Immature natural killer cell (primary cell): ENCODE measurements at places on chromosomes 3 and 15.

DNA sequence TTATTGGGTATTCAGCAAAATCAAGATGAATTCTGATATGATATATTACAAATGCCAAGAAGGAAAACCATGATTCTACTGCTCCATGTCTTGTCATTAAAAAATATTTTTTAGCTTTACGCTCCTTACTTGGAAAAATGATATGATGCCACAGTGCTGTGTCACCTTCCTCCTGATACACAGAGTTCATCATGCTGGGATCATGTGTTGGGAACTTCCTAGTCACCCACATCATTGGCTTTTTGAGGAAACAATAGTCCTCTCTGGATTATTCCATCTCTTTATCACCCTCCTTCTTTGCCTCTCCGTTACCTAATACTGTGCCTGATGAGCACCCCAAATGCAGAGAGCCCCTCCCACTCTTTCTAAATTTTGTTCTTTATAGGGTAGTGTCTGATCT, 94.3 kb upstream of the PFN2 start:
- DNase-seq = no peak

DNA sequence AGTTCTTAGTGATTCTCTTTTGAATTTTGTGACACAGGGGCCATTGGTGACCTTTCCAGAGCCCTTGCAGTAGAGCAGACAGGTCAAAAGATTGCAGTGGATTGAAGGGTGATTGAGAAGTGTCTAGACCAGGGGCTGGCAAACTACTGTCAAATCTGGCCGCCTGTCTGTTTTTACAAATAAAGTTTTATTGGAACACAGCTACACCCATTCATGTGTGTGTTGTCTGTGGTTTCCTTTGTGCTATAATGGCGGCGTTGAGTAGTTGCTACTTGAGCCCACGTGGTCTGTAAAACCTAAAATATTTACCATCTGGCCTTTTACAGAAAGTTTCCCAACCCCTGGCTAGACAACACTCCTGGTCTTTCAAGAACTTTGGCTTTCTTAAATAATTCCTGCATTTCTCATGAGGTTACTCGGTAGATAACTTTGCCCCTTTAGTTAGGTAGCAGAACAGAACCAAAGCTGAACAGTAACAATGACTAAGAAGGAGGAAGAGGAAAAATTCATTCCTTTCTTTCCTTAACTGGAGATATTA, 265.1 kb upstream of the NR2E3 start:
- no peak for DNase-seq

DNA sequence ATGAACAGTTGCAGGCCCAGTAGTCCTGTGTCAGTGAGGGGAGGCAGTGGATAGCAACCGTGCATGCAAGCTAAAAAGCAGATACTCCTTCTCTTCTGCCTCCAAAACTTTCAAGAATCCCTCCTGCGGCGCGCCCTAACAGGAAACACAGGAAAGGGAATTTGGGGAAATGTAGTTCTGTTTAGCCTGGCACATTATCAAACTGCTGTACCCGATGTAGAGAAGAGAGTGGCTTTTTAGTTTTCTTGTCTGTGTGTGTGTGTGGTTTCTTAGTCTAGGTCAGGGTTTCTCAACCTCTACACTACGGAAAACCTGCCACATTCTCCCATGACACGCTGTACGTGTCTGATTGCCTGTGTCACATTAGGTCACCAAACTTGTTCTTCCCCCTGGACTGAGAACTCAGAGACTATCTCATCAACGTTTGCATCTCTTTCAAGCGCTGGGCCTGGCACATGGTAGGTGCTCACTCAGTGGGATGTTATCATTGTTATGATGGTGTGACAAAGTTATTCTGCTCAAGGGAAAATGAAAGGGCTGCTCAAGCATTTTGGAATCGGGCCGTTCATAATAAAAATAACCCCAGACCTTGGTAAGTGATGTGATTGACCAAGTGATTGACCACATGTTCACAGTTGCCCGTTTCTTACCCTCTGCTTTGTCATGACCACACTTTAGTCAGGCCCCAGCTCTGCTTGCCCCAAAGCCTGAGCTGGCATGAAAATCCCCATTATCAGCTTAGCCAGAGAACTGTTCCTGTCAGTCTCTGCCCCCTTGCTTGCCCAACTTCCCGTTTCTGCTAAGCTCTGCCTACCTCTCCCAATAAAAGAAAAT, 33.2 kb downstream of the TM4SF4 start:
- peak; percentile 49 for DNase-seq

DNA sequence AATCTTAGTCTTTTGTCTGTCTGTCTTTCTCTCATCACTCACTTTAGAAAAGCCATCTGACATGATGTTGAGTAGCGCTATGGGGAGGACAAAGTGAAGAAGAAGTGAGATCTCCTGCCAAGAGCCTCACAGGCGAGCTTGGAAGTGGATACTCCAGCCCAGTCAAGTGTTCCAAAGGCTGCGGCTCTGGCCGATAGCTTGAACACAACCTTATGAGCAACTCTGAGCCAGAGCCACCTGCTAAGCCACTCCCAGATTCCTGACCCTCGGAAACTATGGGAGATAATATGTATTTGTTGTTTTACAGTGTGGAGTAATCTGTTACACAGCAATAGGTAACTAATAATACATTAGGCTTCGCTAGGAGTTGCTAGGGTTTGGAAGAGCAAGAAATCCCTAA, 76.2 kb downstream of the MB21D2 start:
- no peak for DNase-seq

DNA sequence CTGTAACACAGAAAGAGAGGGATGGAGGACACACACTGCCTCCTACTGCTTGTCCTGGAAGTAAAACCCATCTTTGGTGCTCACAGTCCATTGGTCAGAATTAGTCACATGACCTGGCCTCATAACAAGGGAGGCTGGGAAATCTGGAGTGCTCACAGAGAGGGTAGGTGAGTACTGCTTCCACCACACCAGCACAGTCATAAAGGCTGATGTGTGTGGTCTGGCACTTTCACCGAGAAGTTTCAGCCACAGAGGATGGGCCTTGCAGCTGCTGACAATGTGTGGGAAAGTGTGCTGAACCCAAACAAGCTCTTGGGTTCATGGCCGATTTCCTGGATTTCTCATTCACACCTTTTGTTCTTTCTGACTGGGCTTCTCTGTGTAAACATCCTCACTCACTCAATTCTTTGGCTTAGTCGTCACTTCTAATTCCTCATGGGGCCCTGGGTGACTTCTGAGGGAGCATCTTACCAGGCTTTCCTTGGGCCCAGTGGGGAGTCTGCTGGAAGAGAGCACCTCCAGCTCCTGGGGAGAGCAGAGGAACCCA, 100.7 kb downstream of the ASB7 start:
- peak; percentile 16 for DNase-seq

DNA sequence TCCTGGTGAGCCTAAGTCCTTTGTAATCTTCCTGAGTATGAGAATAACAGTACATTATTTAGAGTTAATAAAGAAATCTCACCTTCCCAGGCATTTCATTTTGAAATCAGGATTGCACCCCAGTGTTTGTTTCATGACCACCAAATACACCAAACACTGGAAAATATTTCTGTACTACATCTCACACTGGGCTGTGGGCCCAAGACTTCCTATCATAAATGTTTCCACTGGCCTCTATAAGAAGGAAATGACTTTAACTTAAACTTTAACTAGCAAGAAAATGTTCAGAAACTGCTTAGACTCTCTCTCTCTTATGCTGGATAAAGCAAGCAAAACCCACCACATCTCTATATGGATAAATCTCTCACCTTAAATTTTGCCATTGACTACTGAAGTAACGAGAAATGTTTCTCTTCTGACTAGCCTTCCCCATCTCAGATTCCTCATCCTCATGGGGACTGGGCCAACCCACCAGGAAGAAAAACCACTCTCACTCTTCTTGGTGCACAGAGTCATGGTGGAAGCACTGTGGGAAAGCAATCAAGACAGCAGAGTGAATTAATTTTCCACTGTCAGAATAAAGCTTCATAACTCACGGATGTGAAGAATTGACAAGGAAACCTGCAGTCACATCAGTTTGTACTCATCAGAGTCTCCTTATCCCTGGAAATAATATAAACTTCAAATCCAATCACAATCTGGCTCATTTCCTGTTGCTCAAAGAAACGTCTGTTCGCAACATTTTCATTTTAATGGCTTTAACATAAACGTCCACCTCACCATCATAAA, 859.6 kb downstream of the EPHA3 start:
- DNase-seq = no peak

DNA sequence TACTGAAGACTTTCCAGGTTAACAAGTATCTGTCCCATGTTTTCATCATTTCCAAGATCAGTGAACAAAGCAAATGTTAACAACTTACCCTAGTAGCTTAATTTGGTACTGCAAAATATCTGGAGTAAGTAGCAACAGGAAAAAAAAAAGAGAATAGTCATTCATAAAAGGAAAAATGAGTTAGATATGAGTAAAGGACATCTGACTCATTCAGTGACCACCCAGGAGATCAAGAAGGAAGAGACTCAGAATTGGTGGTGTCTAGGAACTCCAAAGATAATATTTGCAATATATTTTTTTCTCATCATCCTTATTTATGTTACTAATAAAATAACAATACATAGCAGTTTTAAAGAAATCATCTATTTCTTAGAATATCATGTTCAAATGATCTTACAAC, 253.8 kb upstream of the COL8A1 start:
- DNase-seq = no peak

GRCh38 chr3:32395496-32395895, 3.8 kb downstream of the CMTM7 start:
- no peak for DNase-seq

DNA sequence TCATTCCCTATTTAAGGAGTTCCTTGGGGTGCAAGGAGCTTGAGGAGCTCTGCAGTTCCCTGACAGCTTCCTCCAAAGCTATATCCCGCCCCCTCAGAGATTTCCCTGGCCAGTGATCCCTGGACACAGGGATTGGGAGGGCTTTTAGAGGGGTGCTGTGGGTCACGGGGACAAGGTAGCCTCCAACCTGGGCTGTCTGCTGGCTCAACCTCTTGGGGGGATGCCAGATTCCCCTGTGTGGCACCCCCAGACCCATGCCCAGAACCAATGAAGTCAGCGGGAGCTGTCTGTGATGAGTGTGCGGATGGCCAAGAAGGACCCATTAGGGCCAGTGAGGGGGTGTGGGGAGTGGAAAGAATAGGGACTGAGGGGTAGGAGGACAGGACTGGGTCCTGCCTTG, 21.0 kb upstream of the ATP2B2 start:
- no peak for DNase-seq

DNA sequence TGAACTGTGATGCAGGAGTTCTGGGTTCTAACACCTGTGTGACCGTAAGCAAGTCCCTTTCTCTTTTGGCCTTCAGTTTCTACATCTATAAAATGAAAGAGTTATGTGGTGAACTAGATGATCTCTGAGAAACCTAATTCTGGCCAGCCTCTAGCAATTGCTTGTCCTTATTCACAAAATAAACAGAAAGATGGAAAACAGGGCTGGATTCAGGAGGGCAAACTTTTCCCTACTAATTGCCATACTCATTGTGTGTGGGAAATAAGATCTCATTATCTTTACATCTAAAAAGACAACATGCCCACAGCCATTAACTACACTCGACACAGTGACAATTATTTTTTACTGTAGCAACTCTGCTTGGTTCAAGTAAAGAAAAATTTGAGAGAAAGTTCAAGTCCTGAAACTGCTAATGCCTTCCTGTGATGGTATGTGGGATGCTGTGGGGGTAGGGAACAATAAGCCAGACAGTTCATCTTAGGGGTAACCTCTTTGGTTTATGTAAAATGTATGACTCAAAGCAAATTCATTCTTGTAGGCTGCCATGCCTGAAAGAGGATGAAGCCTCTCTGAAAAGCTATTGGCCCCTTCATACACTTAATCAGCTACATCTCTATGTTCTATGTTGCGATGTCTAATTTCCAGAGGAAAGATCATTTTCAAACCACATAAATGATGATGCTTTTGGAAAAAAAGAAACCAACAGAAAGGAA, 177.6 kb upstream of the BCL6 start:
- no peak for DNase-seq

DNA sequence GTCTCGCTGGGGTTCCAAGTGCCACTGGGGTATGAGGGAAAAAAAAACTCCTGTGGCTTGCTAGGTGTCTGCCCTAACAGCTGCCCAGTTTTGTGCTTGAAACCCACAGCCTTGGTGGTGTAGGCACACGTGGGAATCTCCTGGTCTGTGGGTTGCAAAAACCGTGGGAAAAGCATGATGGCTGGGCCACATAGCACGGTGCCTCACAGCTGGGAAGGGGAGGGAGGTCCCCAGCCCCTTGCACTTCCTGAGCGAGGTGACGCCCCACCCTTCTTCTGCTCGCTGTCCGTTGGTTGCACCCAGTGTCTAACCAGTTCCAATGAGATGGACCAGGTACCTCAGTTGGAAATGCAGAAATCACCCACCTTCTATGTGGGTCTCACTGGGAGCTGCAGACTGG, 144.3 kb downstream of the KBTBD8 start:
- no peak for DNase-seq

- no peak for DNase-seq
Measured at GRCh38 chr3:3745693-3746092, 53.5 kb upstream of the LRRN1 start.

DNA sequence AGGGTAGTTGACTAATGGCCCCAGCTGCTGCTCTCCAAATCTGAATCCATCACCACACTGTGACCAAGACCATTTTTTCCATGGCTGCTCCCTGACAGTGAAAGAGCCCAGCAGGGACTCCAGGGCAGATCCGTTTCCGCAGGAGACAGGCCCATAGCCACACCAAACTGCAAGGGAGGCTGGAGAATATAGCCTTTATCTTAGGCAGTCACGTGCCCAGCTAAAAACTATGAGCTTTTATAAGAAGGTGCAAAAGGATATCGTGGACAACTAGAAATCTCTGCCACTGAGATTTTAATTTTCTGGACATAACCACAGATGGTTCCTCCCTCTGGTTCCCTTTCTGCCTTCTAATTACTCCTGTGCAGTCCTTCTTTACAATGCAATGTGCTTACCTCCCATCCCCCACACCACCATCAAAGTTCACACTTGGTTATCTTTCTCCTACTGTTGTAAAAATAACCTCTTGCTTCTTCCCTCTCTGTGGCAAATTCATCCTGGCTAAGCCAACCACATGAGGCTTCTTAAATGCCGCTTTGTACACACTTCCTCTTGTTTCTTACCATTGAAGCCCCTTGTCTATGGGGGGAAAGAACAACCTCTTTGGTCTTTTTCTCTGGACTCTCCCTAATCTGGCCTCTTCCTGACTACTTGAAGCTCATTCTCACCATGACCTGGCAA, 233.7 kb downstream of the SHQ1 start:
- DNase-seq = no peak

DNA sequence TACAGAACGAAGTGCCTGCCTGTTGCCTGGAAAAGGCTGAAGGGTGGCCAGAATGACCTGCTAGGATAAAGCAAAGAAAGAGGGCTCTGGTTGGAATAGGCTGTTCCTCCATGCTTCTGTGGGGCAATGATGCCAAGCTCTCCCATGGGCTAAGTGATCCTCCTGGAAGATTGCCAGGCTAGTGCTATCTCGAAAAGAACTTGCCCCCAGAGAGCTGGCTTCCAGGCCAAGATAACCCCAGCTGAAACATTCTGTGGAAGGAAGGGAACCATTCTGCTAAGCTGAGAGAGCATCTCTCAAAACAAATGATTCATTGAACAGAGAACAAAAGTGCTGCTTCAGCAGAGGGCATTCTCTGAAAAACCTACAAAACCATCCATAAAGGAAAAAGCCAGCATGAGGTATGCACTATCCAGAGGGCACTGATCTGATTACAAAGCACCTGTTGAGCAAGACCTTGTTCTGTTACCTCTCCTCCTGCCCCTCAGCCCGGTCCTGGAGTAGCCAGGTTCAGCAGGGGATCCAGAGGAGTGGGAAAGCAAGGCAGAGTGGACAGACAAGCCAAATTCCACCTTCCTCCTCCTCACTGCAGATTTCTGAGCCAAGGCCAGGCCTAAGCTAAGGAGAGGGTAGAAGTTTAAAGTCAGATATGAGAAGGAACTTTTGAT, 31.9 kb upstream of the SPRED1 start:
- no peak for DNase-seq

- DNase-seq = no peak
Measured at GRCh38 chr3:187646906-187647660, 23.1 kb downstream of the SST start.
